Posterior vena cava (tissue), 2 donors: ENCODE measurements at places on chromosomes 11 and 22.
A peak's percentile ranks its signal among the peaks of the same experiment; 100 is the strongest.

DNA sequence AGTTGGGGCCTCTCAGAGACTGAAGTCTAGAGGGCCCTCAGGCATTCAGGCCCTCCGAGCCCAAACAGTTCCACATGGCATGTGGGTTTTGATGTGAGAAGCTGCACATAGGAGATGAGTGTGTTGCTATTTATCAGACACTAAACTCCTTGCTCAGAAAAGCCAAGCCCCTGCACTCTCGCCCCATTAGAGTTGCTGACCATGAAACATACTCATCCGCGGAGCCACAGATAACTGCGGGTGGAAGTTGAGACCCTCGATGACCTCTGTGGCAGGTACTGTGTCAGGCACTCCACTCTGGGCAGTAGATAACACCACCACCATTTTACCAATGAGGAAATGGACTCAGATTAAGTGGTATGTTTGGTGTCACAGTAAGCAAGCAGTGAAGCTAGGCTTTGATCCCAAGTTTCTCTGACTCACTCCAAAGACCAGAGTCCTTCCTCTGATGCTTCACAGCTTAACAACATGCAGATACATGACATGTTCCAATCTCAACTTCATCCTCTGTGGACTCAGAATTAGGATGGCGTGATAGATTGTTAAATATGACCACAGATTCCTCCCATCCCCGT, 202.1 kb downstream of the ADAMTS15 start:
- DNase-seq, result no peak

- peak; percentile 82 for DNase-seq
Observed at GRCh38 chr11:75200051-75200450, 40.5 kb upstream of the TPBGL start.

GRCh38 chr11:64013141-64013896, 22.4 kb upstream of the FLRT1 start:
- DNase-seq, result no peak

- DNase-seq, result no peak
Observed at GRCh38 chr11:115926601-115927000, 422.4 kb upstream of the CADM1 start.

DNA sequence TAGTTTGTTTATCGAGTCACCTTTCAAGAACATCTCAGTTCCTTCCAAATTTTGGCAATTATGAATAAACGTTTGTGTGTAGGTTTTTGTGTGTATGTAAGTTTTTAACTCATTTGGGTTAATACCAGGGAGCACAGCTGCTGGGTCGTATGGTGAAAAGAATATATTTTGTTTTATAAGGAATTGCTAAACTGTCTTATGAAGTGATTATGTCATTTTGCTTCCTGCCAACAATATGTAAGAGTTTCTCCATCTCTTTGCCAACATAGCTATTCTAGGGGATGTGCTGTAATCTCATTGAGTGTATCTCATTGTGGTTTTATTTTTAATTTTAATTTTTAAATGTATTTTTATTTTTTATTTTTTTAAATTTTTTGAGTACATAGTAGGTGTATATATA, 27.3 kb downstream of the BCL2L13 start:
- no peak for DNase-seq

- DNase-seq, result no peak
Observed at GRCh38 chr11:125489166-125489565, 6.9 kb downstream of the FEZ1 start.

DNA sequence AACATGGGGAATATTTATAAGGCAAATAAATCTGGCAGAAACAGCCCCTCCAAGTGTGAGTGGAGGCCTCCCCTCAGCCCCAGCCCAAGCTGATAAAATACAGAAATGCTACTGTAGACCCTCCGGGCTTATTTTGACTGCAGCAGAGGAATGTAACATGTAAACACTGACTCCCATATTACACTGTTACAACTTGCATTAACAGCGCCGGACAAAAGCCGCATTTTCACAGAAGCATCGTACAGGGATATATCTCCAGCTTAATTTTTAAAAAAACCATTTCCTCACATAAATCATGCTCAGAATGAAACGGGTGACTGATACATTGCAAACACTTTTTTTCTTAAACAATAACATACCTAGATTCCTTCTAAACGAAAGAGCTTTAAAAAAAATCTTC, 36.6 kb upstream of the COMT start:
- DNase-seq, result no peak

DNA sequence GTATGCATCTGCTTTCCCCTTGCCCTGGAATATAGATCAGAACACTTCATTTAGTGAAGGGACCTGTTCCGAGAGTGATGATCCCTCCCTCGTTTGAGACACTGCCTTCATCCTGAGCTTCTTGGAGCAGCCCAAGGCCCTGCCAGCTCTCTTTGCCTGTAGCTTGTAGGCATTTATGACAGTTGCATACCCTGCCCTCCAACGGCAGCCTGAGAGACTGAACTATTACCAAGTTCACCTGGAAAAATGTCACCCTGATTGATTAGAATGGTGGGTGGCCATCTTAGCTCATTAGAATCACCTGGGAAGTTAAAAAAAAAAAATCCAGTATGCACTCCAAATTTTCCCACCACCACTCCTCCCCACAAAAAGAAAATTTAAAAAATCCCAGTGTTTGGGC, 1.5 kb downstream of the MICAL3 start:
- no peak for DNase-seq
